ENCODE measurements at places on chromosomes 2 and 18.

DNA sequence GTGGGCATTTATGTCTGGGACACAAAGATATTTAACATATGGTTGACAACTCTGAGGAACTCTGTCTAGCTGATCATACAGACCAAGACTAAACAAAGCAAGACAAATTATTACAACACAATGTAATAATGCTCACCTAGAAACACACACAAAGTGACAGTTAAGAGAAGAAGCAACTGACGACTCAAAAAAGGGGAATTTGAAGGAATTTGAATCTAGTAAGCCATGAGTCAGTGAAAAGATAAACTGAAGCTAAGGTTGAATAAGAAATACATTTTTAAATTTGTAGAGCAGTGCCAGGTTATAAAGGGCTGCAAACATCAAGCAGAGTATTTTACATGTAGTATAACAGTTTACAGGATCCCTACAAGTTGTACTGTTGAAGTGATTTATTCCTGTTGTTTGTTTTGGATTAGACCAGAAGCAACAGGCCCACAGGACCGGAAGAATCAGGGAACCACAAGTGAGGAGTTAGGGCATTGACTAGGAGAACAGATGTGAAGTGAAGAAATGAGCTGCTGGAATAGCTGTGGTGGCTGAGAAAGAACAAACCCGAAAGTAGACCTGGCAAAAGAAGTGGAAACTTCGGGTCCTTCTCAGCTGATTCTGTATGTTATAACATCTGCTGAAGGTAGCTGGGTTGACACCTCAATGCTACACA is 35.6 kb downstream of the IFIH1 start:
- DNase-seq = no peak

DNA sequence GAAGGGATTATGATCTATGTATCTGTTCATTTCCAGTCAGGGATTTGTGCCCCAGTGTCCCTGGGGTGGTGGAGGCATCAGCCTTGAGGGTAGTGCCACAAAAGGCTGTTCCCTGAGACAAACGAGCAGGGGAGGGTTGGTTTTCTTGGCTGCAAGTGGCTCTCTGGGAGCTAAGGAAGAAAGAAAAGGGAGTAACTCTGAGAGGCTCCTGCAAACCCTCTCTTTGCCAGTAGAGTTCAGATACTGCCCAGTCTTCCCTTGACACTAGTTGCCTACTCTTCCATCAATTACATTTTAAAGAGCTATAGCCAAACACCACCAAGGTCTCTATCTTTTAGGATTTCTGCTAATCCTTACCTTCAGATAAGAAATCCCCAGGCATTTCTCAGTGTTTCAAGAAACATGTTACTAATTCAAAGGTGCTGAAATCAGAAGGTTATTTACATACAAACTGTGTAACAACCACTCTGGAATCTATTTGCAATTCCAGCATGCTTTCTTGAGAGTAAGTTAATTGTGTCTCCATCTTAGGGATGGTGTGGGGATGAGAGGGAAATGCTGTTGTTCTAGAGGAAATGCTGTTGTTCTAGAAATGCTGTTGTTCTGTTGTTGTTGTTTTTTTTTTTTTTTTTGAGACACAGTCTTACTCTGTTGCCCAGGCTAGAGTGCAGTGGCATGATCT is 18.7 kb upstream of the KCTD1 start:
- DNase-seq = no peak

- no peak for DNase-seq
Observed at GRCh38 chr18:42614619-42615293, 500.7 kb downstream of the RIT2 start.

DNA sequence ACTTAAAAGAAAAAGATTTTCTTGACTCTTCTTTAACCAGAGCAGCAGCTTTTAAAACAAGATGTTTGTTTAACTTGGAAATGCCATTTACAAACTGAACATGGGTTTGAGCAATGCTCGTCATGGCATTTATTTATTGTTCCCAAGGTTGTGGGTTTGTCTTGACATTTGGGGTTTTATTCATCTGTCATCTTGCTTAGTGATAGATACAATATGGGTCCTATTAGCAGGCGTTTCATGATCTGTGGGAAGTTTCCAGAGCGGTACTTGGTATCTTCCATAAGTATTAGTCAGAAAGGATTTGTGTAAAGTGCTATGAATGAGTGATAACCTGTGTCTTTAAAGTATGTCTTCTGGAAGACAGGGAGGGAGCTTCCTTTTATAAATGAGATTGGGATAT is 29.9 kb upstream of the MGAT5 start:
- DNase-seq = no peak

GRCh38 chr18:286515-287310 is 18.9 kb upstream of the THOC1 start:
- no peak for DNase-seq

GRCh38 chr2:149513461-149513860 is 74.1 kb downstream of the MMADHC start:
- no peak for DNase-seq

DNA sequence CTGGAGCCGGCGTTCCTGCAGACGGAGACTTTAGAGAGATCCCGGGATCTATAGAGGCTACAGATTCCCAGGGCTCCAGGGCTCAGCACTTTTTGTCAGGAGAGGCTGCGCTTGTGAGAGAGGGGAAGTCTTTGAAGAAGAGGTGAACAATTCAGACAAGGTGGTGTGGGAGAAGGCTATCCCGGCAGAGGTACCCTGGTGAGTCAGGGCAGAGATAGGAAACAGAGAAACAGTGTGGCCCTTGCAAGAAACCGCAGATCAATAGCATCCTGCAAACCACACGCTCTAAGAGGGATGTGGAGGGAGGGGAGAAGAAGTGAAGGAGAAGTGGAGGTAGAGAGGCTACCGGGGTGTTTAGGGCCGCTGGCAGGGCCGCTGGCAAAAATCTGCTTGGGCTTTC is 160.5 kb upstream of the APCDD1 start:
- no peak for DNase-seq

GRCh38 chr2:240527153-240527750 is 30.5 kb downstream of the ANKMY1 start:
- DNase-seq = no peak

DNA sequence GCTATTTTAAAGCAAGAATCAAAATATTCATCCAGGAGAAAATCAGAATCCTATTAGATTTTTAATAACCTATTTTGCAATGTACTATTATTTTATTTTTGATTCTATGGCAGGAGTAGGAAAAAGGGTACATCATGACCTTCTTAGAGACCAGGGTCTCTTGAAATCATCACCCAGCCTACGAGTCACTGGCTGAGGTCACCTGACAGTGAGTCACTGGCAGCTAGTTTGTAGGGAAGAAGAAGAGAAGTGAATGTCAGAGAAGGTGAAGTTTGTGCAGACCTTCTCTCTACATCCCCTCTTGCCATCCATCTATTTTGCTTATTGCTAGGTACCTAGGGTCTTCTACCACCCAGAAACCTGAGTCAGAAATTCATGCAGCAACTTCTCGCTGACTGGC is 144.2 kb downstream of the ALK start:
- no peak for DNase-seq

- DNase-seq = no peak
Observed at GRCh38 chr2:115771516-115771915, 1329.1 kb downstream of the DPP10 start.

DNA sequence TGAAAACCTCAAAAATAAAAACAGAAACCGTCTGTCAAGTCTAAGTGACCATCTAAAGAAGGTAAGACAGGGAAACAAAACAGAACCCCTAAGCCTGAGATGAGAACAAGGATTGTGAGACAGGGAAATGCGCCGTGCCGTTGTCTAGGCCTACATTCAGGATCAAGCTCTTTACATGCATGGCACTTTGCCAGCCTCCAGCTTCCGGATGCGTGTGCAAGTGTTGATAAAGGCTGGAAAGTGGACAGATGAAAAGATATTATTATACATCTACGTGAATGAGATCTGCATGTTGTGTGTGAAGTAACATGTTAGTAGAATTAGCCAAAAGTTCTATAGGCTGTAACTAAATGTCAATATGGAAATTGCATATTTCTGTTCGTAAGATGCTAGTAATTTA is 28.6 kb upstream of the TMEM87B start:
- no peak for DNase-seq

GRCh38 chr2:150478200-150478974 is 9.1 kb downstream of the RND3 start:
- no peak for DNase-seq

GRCh38 chr18:51266773-51267172 is 69.3 kb upstream of the MEX3C start:
- no peak for DNase-seq

GRCh38 chr2:61906186-61906470 is 654 bp downstream of the COMMD1 start:
- DNase-seq = no peak

GRCh38 chr2:113180131-113180946 is 6.6 kb downstream of the PSD4 start:
- no peak for DNase-seq
